CD4-positive, alpha-beta T cell treated with Interleukin-15 for 4 hours (primary cell): ENCODE measurements at places on chromosomes 11 and 22.

GRCh38 chr22:45969801-45970470 is 7.0 kb downstream of the WNT7B start:
- DNase-seq: no peak

GRCh38 chr11:121341609-121342008 is 49.0 kb downstream of the SC5D start:
- DNase-seq: peak; percentile 14

DNA sequence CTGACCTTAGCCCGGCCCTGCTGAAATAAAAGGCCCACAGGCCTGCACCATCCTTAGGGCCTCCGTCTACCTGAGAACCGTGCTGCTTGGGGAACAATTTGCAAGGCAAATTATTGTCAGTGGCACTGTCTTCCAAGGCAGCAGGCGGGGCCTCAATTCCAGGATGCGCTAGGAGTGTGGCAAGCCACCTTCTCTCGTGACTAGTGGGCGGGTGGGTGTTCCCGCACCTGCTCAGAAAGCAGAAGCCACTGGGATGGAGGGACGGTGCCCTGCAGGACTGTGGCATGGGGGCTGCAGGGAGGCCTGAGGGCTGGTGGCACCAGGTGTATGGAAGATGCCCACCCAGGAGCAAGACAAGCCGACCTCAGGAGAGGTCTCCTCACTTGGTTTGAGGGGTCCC is 58.8 kb upstream of the TTLL12 start:
- DNase-seq: no peak

GRCh38 chr22:50526834-50527801 is 1.7 kb upstream of the SCO2 start:
- DNase-seq: peak; percentile 47

GRCh38 chr11:124667601-124668000 is 5.9 kb downstream of the SIAE start:
- no peak for DNase-seq

- DNase-seq: no peak
These were observed 102.6 kb upstream of the LMO1 start for GRCh38 chr11:8366316-8366715.

DNA sequence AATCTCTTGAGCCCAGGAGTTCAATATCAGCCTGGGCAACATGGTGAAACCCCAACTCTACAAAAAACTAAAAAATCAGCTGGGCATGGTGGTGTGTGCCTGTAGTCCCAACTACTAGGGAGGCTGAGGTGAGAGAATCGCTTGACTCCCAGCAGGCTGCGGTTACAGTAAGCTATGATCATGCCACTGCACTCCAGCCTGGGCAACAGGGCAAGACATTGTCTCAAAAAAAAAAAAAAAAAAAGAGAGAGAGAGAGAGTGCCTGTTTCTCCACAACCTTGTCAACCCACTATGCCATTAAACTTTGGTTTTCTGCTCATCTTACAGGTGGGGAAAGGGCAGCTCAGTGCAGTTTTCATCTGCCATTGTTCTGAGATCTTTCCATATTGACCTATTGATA is 5.1 kb downstream of the FOLR3 start:
- no peak for DNase-seq

- DNase-seq: no peak
These were observed 22.3 kb upstream of the A4GALT start for GRCh38 chr22:42742940-42743339.

DNA sequence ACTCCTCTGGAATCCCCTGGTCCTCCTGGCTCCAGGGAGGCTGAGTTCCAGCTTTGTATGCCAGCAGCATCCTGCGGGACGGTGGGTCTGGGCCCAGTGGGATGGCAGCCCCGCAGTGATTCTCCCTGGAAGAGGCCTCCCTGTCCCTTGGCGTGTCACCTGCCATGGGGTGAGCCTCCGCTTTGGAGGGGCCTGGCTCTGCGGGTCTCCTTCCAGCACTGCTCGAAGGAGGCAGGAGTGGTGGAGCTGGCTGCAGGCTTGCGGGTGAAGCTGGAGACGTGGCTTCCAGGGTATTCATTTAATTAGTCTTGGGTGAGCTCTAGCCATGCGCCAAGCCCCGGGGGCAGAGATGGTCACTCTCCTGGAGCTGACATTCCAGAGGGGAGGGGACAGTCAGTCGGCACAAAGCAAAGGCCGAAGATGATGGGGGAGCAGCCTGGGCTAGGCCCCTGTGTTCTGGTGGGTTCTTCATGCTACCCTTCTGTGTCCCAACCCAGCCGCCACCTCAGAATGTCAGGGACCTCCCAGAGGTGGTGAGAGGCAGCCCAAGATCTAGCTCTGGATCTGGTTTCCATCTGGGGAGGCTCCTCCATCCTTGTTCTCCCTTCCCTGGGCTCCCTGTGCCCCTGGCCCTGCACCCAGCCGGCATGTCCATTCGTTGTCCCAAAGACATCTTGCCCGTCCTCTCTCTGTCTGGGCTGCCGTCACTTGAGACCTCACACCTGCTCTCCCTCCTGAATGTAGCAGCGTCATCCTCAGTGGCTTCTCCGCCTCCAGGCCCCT is 1332.5 kb downstream of the BRD1 start:
- DNase-seq: no peak

GRCh38 chr22:37742376-37743171 is 45.7 kb downstream of the TRIOBP start:
- no peak for DNase-seq

- no peak for DNase-seq
These were observed 55.3 kb downstream of the KIRREL3 start for GRCh38 chr11:126945319-126945718.

DNA sequence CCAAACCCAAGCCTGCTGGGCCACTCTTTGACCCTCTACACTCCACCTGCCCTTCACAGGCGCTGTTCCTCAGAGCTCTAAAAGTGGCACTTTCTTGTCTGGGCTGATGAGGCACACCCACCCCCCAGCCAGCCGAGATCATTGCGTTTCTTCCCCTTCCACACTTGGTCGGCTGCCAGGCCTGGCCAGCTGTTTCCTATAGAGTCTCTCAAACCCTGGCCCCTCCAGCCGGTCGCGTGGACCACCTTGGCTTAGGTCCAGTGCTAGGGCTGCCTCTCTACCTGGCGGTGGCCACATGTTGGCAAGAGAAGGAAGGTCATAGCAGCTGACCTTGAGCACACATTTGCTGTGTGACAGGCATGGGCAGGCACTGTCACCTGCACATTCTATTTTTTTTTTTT is 60.6 kb downstream of the PPP6R2 start:
- no peak for DNase-seq

DNA sequence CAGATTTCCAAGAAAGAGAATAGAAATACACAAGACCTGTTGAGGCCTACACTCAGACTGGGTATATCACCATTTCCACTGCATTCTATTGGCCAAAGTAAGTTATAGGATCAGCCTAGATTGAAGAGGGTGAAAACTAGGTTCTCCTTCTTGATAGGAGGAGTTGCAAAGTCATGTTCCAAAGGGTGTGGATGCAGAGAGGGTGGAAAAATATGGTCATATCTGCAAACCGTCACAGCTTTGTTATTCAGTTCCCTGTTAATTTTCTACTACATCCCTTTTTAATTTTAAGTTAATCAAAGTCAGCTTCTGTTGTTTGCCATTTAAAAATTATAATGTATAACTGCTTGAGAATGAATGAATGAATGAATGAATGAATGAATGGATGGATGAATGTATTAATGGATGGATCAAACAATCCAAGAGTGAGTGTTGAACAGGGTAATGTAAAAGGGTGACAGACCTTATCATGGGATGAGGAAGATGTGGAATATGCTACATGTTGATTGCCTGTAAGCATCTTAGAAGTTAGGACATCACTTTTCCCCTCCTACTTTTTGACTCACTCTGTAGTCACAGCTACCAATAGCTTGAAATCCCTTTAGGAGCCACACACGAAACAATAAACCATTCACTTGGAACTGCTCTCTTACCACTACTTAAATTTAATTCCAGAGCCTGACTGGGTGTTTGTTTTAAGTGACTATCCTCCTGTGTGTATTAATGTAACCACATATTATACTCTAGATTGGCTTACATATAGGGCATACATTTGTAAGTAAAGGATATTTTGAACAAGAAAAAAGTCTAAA is 121.5 kb downstream of the CCDC34 start:
- DNase-seq: no peak

GRCh38 chr11:116179401-116179800 is 593.4 kb downstream of the BUD13 start:
- DNase-seq: no peak

DNA sequence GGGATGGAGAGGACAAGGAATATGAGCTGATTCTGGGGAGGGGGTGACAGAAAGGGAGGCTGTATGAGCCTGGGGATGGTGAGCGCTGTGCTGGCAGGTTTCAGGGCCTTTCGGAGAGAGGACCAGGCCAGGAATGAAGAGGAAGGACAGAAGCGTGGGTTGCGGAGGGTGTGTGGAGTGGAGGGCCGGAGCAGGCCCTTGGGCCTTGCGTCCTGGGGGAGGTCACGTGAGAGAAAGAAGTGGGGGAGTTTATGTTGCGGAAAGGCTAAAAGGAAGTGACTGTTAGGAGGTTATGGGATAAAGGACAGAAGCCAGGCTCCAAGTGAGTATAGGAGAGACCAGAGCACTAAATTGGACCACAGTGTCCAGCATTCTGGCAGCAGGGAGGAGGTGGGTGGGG is 17.5 kb downstream of the BCR start:
- no peak for DNase-seq

- DNase-seq: peak; percentile 30
These were observed at the start of gene OSBPL5 for GRCh38 chr11:3165152-3165705. Gene OSBPL5, minus strand, starts transcription at chr11:3165310. Its CDS starts 36,162 bp downstream, at chr11:3129148.

GRCh38 chr11:102577182-102577581 is 46.6 kb upstream of the MMP7 start:
- DNase-seq: no peak

DNA sequence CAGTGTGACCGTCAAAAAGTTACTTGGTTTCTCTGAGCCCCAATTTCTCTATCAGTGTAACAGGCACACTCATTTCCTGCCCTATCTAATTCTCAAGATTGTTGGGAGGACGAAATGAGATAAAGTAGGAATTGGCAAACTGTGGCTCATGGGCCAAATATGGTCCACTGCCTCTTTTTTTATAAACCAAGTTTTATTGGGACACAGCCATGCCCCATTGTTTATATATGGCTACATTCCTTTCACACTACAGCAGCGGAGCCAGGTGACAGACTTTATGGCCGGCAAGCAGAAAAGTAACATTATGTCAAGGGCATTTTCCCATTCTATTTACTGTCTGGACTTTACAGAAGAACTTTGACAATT is 116.7 kb upstream of the TIMP3 start:
- no peak for DNase-seq

DNA sequence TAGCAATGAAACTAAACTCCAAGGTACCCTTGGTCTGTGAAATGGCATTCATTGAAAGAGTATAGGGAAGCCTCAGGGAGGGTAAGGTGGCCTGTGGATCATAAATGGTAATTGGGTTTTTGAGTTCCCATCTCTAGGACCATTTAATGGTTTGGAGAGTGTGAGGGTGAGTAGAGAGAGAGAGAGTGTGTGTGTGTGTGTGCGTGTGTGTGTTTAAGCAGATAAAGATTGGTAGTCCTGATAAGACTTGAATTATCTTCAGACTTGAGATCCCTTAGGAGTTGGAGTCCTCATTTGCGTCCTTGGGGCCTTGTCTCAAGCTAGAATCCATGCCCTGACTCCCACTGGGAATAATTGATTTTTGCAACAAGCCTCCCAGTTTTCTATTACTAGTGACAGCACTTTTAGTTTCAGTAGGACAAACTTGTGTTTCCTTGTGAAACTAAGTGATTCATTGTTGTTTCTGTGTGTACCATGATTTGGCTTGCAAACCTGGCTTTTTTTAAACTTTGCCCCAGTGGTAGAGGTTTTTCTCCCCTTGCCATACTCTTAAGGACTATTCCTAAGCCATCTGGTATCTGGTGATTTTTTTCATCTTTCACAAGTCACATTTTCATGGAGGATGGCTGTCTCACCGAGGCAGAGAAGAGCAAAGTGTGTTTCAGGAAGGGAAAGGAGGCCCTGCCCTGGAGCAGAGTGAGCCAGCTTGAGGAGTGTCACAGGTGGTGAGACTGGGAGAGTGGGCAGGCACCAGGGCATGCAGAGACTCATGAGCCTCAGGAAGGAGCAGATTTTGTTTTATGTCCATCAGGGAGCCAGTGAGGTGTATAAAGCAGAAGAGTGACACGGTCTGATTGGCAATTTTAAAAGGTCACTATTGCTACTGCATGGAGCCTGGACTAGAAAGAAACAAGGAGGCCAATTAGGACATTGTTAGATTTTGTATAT is 26.7 kb downstream of the ALKBH3 start:
- DNase-seq: no peak

GRCh38 chr22:17896586-17896985 is 122.3 kb upstream of the BID start:
- DNase-seq: no peak

GRCh38 chr11:62438641-62439040 is 19.8 kb downstream of the SCGB1A1 start:
- DNase-seq: no peak

DNA sequence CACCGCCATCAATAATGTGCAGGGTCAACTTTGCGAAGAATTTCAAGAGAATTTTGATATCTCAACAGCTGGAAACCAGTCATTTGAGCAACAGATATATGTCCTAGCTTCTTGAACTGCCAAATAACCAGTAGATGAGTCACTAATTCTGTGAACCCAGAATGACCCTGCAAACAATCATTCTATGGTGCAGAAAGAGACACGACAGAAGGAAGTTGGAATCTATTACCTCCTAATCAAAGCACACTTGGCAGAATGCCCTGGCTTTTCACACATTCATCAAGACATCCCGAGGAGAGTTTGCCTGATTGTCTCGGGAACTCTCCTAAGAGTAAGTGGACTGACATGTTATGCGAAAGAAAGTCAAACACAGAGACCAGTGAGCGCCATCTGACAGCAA is 621.1 kb downstream of the OPCML start:
- no peak for DNase-seq

- DNase-seq: no peak
These were observed 61.8 kb upstream of the POU2AF2 start for GRCh38 chr11:111183706-111184105.

DNA sequence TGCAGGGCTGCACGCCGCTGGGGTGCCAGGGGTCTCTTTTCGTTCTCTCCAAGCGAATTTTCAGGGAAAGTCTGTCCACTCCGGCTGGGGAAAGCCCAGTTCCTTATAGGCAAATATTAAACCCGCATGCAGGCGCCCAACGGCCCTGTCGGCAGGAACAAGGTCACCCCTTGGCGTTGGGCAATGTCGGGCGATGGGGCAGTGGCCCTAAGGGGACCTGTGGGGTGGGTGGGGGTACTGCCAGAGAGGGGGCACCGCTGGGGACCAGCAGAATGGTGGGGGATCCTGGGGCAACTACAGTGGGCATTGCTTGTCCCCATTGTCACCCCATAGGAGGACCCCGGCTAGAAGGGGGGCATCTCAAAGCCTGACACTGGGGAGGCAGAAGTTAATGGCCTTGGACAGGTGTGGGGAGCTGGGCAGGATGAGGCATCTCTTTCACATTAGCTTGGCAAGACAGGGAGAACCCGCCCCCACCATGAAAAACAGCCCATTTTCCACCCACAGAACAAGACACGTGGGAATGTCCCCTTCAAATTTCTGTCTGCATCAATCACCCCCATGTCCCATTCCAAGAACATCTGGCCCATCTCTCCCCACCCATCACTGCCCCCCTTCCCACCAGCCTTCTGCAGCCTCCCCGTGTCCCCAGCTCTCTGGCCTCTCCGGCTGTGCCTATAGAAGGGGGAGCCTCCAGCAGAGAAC is 5.5 kb upstream of the IGF2 start:
- no peak for DNase-seq
